ENCODE measurements at places on chromosomes 12 and 14.
A peak's percentile ranks its signal among the peaks of the same experiment; 100 is the strongest.

GRCh38 chr14:36738269-36738668, 76.6 kb downstream of the PAX9 start:
- DNase-seq: no peak

- no peak for DNase-seq
Measured at GRCh38 chr14:84874436-84874835, 655.5 kb upstream of the FLRT2 start.

- no peak for DNase-seq
Measured at GRCh38 chr14:91372671-91373495, 44.7 kb downstream of the CCDC88C start.

- no peak for DNase-seq
Measured at GRCh38 chr12:77477907-77478533, 352.7 kb upstream of the NAV3 start.

DNA sequence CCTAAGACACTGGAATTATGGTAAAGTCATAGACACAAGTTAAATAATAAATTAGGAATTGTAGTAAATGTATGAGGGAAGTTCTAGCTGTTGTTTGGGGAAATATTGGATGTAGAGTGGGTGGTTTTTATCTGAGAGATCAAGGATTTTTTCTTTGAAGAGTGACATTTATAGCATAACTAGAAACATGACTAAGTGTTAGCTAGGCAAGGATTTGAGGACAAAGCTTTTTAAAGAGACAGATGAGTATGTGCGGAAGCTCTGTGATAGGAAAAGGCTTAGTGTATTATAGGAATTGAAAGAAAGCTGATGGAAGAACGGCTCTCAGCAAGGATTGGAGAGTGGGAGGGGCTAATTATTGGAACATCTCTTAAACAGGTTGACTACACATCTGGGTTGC, 24.5 kb downstream of the PDZRN4 start:
- no peak for DNase-seq

GRCh38 chr12:131511391-131511802, 199.5 kb upstream of the SFSWAP start:
- DNase-seq: peak; percentile 29

DNA sequence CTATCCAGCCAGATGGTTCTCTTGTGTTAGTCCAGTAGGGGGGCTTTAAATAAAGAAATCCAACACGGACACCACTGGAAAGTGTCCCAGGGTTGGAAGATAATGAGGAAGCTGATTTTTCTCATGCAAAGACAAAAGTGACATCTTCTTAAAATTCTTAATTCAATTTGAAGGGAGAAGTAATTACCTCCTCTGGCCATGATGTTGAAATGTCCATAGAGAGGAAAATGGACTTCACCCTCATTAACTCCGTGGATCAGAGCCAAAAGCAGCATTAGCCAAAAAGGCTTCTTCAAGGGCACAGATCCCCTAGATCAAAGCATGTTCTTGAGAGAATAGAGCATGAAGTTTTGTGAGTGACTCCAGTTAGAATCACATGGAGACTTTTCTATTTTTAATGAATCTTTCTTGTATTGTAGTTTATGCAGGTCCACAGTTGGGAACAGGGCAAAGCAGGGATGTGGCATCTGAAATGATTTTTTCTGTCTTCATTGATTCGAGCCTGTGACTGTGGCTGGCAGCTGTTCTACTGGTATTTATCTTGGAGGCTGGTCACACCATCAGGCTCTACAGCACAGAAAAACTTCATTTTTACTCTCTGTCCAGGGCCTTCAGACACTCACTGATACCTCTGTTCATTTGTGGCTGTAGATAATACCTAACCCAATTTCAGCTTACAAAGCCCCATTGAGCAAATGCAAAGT, 1002.5 kb downstream of the AACS start:
- DNase-seq: no peak

DNA sequence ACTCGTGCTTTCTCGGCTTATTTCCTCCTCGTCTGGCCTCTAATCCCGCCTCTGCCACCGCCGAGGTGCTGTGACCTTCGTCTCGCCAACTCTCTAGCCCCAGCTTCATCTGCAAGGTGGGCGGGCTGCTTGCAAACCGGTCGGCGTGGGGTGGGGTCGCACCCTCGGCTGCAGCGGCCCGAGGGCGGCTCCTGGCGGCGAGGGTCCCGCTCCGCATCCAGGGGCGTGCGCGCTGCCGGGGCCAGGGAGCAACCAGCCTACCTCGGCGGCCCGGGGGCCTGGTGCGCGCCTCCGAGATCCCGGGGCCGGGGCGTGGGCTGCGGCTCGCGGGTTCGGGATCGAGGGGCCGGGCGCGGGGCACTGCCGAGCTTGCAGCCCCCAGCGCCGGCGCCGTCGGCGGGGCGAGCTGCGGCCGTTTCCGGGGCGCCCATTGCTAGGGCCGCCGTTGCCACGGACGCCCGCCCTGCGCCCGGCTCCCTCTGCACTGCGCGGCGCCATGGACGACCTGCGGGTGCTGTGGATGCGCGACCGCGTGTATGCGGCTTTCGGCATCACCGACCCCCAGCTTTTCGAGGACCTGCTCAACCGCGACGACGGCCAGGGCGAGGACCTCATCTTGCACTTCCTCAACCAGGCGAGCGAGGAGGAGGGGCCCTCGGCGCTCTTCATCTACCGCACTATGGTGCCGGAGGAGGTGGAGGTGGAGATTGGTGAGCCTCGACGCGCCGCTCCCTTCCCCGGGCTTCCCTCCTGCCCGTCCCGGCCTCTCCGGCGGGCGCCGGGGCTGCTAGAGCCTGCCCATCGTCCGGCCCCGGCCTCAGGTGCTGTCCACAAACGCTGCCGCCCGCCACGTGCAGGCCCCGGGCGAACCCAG, at the start of gene DNAH10:
Gene DNAH10 (plus strand): TSS at position 461 of the 874 bp plus-strand sequence. CDS start 36 bp downstream, at position 497.
- DNase-seq: no peak

DNA sequence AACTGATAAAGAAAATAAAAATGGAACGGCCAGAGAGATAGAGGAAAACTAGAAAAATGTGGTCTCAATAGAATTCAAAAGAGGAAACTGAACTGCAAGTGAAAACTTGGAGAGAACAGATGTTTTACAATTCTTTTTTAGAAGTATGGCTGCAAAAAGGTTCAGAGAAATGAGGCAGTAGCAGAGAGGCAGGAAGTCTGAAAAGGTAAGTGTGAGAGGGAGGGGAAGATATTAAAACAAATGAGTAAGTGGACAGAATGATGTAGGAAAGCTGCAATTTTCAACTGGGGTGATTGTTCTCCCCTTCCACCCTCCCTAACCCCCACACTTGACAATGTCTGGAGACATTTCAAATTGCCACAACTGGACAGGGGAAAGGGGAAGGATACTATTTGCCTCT, 12.9 kb downstream of the BTBD7 start:
- DNase-seq: no peak

GRCh38 chr12:106692896-106693820, 81.3 kb upstream of the RIC8B start:
- DNase-seq: no peak

- no peak for DNase-seq
Measured at GRCh38 chr12:96578526-96579125, 89.2 kb downstream of the CFAP54 start.

DNA sequence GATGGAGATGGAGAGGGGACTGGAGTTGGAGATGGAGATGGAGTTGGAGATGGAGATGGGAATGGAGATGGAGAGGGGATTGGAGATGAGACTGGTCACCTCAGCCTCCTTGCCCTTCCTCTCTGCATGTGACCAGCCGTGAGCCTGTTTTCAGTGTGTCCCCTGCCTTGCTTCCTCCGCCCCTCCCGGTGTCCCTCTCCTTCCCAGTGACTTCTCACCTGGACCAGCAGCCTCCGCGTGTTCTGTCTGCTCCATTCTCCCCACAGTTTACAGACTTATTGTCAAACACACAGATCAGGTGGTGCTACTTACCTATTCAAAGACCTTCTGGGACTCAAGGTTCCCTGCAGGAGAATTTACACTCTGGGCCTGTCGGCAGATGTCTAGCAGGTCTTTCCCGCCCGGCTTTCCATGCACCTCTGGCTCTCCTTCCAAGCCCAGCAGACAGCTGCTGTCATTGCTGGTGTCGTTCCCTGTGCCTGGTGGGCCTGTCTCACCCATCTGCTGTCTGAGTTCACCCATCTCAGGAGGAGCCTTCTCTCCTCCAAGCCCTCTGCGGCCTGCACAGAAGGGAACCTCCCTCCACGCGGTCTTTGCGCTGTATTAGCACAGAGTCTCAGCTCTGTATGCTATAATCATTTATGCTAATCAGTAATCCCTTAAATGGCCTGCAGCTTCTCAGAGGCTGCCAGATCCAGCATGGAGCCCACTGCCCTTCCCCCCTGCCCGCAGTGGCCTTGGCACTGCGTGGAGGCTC, 62.1 kb downstream of the ADGRD1 start:
- no peak for DNase-seq

GRCh38 chr12:12432364-12432763, 75.5 kb downstream of the BORCS5 start:
- no peak for DNase-seq

DNA sequence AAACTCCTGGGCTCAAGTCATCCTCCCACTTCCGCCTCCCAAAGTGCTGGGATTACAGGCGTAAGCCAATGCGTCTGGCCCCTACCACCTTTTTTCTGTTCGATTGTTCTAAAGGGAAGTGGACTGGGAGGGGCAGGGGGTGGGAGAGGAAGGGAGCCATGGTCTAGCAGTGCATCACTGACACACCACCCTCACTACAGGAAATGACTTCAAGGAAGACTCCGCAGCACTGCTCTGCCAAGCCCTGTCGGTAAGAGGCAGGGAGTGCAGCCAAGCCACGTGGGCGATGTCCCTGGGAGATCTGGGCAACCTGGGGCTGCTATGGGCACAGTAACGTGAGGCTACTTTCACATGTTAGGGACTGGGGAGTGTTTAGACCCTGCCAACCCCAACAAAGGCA, 18.0 kb downstream of the LRRC74A start:
- DNase-seq: peak; percentile 45

DNA sequence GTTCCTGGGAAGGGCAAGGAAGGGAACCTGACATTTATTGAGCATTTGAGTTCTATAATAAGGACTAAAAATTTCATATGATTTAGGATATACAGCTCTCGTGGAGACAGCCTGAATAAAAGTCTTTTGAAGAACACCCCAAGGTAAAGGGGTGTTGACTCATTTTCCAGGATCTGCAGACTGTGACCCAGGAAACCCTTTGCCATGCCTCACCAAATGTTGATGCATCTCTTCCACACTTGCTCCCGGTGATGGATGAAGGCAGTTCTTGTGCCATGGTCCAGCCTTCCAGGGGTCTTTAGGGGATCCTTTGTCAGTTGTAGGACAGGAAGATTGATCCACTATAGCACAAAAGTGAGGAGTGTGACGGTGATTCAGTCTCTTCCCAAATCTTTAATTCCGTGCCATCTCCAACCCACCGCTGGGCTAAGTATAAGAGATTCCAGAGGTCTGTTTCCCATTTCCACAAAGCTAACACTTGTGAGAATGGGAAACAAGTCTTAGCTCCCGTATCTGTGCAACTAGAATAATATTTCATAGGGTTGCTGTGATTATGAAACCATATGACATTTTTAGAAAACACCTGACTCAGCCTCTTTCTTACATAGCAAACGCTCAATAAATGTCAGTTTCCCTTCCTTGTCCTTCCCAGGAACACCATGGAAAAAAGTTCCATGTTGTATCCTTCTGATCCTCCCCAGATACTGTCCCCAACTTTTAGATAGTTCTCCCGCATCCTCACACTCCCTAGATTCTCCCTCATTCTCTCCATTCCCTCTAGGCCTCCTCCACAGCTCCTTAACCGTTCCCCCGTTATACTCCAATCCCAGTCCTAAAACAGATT, 836 bp downstream of the AAAS start:
- DNase-seq: no peak

DNA sequence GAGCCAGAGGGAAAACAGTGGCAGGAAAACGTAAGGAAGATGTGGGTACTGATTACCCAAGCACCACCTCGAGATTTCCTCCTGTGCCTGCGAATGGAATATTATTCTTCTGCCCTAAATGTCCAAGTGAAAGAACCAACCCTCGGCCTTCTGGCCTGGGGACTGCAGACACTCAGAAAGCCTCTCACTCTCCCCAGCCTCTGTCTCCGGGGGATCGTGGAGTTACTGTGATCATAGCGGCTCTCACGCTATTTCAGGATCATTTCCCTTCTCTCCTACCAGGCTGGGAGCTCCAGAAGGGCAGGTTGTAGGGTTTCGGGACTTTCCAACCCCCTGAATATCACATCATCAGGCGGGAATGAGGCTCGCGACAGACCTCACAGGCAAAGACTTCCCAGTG, 68.9 kb downstream of the KDM2B start:
- no peak for DNase-seq

Data from activated effector memory CD4-positive, alpha-beta T cell treated with Interleukin-2 at 50 U/mL for 16 hours (primary cell).